ENCODE measurements at places on chromosomes 12 and 14. TPM values are rescaled to one million over a fixed set of nuclear protein-coding genes. Genes with fewer than 3 reads are reported as not detected.

The TCL1B gene
- not detected for polyA plus RNA-seq

The IL22 gene
- not detected for polyA plus RNA-seq

The GAPDH gene
- 2,765 TPM for polyA plus RNA-seq

The LALBA gene
- polyA plus RNA-seq, result not detected

The PCNX1 gene
- 3.9 TPM for polyA plus RNA-seq

The GMFB gene
- polyA plus RNA-seq, result 10.5 TPM

The NPFF gene
- polyA plus RNA-seq, result 0.12 TPM

The DBX2 gene
- polyA plus RNA-seq, result 0.01 TPM

The BHLHE41 gene
- 1.5 TPM for polyA plus RNA-seq

The PRKD1 gene
- polyA plus RNA-seq, result 1.1 TPM

The FSCB gene
- polyA plus RNA-seq, result not detected

The RNU6-7 gene
- polyA plus RNA-seq, result not detected

The RNASE3 gene
- polyA plus RNA-seq, result 0.09 TPM

The TGM1 gene
- polyA plus RNA-seq, result 890 TPM

The MANSC4 gene
- not detected for polyA plus RNA-seq

The CLEC4A gene
- 1.3 TPM for polyA plus RNA-seq

The OTUB2 gene
- 3.9 TPM for polyA plus RNA-seq

The ITGB7 gene
- polyA plus RNA-seq, result 8.0 TPM

The PCED1B gene
- 1.6 TPM for polyA plus RNA-seq

The PRH2 gene
- not detected for polyA plus RNA-seq

The PRB3 gene
- not detected for polyA plus RNA-seq

The SVOP gene
- not detected for polyA plus RNA-seq

The AKAP3 gene
- polyA plus RNA-seq, result 0.36 TPM

The MYF6 gene
- polyA plus RNA-seq, result not detected

The CYP46A1 gene
- polyA plus RNA-seq, result 0.16 TPM

The MIA2 gene
- 32.1 TPM for polyA plus RNA-seq

The B4GALNT1 gene
- polyA plus RNA-seq, result 0.10 TPM

The KLRB1 gene
- 0.81 TPM for polyA plus RNA-seq

The IRAK3 gene
- 0.73 TPM for polyA plus RNA-seq

The ZDHHC22 gene
- not detected for polyA plus RNA-seq

The GPX2 gene
- 128 TPM for polyA plus RNA-seq

The PRR4 gene
- 3.3 TPM for polyA plus RNA-seq

The RASAL1 gene
- polyA plus RNA-seq, result 43.4 TPM

The BATF gene
- polyA plus RNA-seq, result 1.8 TPM

The PLA2G1B gene
- polyA plus RNA-seq, result 0.57 TPM

The SPTB gene
- polyA plus RNA-seq, result 0.11 TPM

The HELB gene
- 0.31 TPM for polyA plus RNA-seq

The FNTB gene
- polyA plus RNA-seq, result 14.6 TPM

The ABHD12B gene
- polyA plus RNA-seq, result 0.45 TPM

The APOLD1 gene
- 0.77 TPM for polyA plus RNA-seq

The ATL1 gene
- 1.7 TPM for polyA plus RNA-seq

The GPR135 gene
- polyA plus RNA-seq, result 0.52 TPM

The RNASE4 gene
- 18.6 TPM for polyA plus RNA-seq

The HOXC6 gene
- polyA plus RNA-seq, result 1.4 TPM

The RFX4 gene
- not detected for polyA plus RNA-seq

The AVPR1A gene
- polyA plus RNA-seq, result 0.21 TPM

The GAS2L3 gene
- 1.1 TPM for polyA plus RNA-seq

The IFI27L2 gene
- 51.4 TPM for polyA plus RNA-seq

The DEGS2 gene
- polyA plus RNA-seq, result 41.8 TPM

The KLHDC1 gene
- polyA plus RNA-seq, result 2.3 TPM

The ASIC1 gene
- polyA plus RNA-seq, result 2.1 TPM

All from esophagus (tissue), 2 donors.